ENCODE measurements at places on chromosomes 3 and 15. TPM values are rescaled to one million over a fixed set of nuclear protein-coding genes. Genes with fewer than 3 reads are reported as not detected.

Gene MB21D2
- polyA plus RNA-seq = 15.8 TPM

Gene APPL1
- 36.8 TPM for polyA plus RNA-seq

DNA sequence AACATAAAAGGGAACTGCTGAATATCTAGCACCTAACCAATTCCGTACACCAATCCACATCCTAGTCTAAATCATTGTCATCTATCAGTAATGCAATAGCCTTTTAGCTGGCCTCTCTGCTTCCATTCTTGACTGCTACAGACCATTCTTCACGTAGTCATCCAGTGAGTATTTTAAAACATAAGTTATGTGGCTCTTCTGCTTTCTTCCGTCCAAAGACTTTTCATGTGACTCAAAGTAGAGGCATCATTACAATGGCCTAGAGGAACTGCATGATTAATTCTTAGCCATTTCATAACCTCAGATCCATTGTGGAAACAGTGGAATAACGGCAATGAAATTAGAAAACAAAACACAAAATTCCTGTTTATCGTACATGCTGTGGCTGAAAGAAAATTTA is 88.9 kb upstream of the CBLB start:
- no peak for DNase-seq

- DNase-seq = peak; percentile 88
Measured at GRCh38 chr3:143314251-143315093, 194.9 kb downstream of the CHST2 start.

Gene LRTM1
- polyA plus RNA-seq = 76.3 TPM

- DNase-seq = peak; percentile 53
Measured at GRCh38 chr15:98785807-98786621, 137.7 kb downstream of the IGF1R start.

DNA sequence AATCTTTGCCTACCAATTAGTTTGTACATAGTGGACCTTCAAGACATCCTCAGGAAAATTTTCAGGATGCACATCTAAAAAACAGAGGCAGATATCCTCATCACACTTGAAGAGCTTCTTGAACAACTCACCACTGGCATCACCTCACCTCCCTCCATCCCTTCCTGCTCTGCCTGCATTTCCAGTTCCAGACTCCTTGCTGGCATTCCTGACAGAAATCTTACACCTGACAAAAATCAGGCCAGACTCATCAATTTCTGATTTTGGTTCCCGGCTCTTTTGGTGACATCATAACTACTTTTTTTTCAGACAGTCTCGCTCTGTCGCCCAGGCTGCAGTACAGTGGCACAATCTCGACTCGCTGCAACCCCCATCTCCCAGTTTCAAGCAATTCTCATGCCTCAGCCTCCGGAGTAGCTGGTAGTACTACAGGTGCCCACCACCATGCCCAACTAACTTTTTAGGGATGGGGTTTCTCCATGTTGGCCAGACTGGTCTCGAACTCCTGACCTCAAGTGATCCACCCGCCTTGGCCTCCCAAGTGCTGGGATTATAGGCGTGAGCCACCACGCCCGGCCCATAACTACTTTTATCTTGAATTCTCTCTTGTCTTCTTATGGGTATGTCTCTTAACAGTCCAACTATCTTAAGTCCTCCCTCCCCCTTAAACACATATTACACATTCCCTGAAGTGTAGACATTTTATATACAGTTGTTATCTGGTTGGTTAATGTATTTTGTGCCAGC is 216.6 kb upstream of the IL12A start:
- no peak for DNase-seq

- peak; percentile 94 for DNase-seq
Measured at GRCh38 chr3:53881691-53882593, at the start of gene ACTR8. TSS of gene ACTR8 (minus strand) at chr3:53882152. CDS start at chr3:53882101, 51 bp downstream.

Gene RBP2
- not detected for polyA plus RNA-seq

GRCh38 chr3:167992381-167992780 is 103.3 kb downstream of the GOLIM4 start:
- DNase-seq = no peak

Gene RNF123
- 36.9 TPM for polyA plus RNA-seq

- no peak for DNase-seq
Measured at GRCh38 chr3:48930590-48930989, 11.9 kb downstream of the ARIH2 start.

Gene MUC20
- 5.1 TPM for polyA plus RNA-seq

DNA sequence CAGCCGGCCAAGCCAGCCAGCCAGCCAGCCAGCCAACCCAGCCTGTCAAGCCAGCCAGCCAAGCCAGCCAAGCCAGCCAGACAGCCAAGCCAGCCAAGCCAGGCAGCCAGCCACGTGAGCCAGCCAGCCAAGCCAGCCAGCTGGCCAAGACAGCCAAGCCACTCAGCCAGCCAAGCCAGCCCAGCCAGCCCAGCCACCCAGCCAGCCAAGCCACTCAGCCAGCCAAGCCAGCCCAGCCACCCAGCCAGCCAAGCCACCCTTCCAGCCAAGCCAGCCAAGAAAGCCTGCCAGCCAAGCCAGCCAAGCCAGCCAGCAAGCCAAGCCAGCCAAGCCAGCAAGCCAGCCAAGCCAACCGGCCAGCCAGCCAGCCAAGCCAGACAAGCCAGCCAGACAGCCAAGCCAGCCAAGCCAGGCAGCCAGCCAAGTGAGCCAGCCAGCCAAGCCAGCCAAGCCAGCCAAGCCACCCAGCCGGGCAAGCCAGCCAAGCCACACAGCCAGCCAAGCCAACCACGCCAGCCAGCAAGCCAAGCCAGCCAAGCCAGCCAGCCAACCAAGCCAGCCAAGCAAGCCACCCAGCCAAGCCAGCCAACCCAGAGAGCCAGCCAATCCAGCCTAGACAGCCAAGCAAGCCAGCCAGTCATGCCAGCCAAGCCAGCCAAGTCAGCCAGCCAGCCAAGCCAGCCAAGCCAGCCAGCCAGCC is 199.5 kb downstream of the GOLGA6L6 start:
- no peak for DNase-seq

DNA sequence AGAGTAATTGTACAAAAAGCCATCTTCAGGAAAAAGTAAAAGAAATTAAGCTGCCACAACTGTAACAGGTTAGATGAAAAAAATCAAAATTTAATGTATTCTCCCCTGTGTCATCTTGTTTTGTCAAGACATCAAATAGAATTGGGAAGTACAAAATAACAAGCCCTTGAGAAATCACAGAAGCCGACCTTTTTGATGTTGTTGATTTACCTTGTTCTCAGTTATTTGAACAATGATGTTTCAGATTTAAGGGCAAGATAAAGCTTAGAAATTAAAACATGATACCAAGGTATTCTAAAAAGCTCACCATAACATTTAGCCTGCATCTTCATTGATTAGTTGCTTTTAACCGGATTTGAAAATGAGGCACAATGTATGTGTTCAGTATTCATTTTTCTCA is 523.0 kb downstream of the FOXP1 start:
- DNase-seq = no peak

GRCh38 chr3:181292984-181293383 is 303.4 kb upstream of the DNAJC19 start:
- no peak for DNase-seq

Gene CSPG5
- 1.8 TPM for polyA plus RNA-seq

All from muscle of leg (tissue), 16 donors.